ENCODE measurements at places on chromosomes 7 and 10.

- no peak for DNase-seq
These were observed 41.0 kb downstream of the EVX1 start for GRCh38 chr7:27283558-27283957.

- DNase-seq, result no peak
These were observed 96.1 kb downstream of the PHTF2 start for GRCh38 chr7:77894574-77895091.

DNA sequence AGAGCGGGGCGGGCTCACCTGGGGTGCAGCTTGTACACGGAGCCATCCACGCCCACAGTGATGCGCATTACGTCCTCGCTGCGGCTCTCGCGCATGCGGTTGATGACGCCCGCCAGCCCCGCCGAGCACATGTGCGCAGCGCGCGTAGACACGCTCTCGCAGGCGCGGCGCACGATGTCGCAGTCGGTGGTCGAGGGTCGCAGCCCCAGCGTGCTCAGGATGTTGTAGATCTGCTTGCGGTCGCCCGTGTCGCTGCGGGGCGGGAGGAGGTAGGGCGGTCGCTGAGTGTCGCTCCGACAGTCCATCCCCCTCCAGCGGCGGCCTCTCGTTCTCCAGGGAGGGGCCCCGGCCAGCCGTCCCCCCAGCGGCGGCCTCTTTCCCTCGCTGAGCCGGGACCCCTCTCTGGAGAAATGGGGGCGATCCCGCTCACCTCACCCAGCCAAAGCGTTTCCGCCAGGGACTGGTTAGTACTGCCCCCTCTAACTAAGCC, 4.4 kb upstream of the MYL7 start:
- DNase-seq, result no peak

DNA sequence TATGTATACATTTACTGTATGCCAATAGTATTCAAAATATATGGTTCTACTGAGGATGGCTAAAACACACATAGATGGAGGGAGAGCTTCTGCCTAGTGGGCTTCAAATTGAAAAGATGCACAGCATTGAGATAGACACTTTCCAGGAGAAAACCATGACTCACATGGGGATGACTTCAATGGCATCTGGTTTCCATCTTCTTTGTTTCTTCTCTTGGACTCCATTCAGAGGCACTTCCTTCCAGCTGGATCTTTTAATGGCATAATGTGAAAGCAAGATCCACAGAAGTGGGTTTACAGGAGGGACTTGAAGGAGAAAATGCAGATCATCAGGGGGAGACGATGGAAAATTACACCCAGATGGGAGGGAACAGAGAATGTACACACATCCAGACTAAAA, 84.9 kb downstream of the ZNF365 start:
- DNase-seq, result no peak

DNA sequence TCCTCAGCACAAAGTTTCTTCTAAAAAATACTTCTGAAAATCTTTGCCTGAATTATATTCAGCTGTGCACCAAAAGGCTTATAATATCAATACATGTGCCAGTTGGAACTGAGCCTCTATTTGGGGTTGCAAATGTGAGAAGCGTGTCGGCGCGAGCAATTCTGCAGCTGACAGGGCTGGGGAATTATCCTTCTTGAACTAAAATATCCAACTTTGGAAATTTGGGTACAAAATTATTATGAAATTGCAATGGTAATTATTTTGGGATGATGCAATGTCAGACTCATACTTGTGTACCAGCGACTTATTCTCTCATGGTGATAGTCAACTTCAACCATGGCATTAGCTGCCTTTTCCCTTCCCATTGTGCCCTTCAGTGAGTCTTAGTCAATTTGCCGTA, 507.0 kb upstream of the KLF6 start:
- no peak for DNase-seq

DNA sequence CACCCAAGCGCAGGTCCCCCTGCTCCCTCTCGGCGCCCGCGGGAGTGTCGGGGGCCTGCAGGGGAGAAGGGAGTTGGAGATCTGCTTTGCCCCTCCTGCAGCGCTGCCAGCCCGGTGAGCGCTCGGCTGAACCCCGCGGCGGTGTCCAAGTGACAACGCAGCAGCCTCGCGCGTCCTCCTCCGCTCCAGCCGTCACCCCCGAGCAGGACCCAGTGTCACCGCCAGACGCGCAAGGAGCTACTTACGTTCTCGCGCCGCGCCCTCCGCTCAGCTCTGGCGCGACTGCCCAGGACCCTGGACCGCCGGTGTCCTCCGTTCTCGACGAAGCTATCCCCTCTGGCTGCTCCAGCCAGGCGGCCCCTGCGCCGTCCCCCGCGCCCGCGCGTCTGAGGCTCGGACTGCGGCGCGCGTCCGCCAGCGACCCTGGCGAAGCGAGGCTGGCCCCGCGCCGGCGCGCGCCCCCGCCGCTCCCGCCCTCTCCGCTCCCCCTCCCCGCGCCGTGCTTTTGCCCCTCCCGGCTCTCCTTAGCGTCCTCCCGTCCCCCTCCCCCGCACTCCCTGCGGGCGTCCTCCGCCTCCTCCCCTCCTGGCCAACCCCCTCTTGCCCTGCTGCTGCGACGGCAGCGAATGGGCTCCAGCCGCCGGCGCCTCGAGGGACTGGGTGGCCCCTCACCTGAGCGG, at the start of gene NRCAM:
TSS of gene NRCAM (minus strand) at position 439 of the 680 bp plus-strand sequence. CDS start 216,372 bp downstream, outside the sequence.
- DNase-seq, result peak; percentile 19

GRCh38 chr7:149126662-149127266, 640 bp upstream of the ZNF425 start:
- DNase-seq, result peak; percentile 67

GRCh38 chr7:108004220-108005142, 1.5 kb upstream of the LAMB1 start:
- DNase-seq, result no peak

DNA sequence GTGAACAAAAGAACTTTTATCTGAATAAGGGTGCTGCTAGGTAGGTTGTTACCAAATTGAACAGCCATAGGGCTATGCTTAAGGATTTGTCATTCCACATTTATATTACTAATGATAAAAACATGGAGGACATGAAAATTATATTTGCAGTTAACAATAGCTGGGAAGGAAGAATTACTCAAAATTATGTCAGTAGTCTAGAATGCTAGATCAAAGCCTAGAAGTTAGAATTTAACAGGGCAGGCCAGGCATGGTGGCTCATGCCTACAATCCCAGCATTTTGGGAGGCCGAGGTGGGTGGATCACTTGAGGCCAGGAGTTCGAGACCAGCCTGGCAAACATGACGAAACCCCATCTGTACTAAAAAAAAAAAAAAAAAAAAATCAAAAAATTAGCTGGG, 9.4 kb downstream of the STK17A start:
- no peak for DNase-seq

GRCh38 chr7:114940220-114940619, 18.3 kb downstream of the MDFIC start:
- no peak for DNase-seq

DNA sequence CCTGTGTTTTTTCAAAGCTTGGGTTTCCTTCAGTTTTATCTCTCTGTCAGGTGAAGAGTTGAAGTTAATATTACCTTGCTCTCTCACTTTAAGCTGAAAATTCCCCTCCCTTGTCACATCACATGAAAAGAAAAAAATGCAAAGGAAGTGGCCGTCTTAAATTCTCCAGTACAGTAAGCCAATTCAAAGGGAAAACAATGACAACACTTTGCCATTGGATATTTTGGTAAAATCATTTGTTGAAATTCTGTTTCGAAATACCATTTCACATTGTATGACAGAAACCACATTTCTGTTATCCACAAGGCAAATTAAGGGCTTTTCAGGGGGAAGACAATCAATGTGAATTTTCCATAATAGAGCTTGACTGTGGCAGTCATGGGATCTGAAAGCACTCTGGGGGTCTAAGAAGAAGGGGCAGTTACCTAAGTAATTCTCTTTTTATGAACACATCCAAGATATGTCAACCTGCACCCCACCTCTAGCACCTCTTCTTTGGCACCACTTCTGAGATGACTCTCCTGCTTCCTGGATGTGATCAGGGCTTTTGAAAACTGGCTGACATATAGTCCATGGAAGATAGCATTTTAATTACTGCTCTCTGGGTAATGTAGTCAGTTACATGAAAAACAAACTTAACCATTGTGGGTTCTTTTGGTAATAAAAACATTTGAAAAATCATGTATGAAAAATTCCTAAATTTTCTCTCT, 63.8 kb downstream of the ENTPD1 start:
- no peak for DNase-seq

GRCh38 chr7:30934732-30935568, 23.3 kb downstream of the AQP1 start:
- DNase-seq, result no peak

DNA sequence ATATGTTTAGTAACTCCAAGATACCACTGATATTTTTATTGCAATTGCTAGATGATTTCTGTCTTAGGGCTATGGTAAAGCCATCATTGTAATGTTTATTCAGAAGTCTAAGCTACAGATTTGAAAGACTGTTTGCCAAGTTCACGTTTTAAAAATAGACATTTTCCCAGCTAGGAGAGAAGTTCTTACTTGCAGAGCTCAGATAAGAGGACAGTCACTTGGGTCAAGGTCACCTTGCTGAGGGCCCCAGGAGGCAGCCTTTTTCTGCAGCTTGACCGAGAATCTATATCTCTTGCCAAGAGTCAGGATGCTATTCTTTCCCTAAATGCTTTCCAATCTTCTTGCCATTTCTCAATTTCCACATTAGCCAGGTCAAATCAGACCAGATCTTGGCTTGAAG, 1011.2 kb downstream of the KCNMA1 start:
- no peak for DNase-seq

- no peak for DNase-seq
These were observed 49.2 kb upstream of the AGR3 start for GRCh38 chr7:16930946-16931345.
